ENCODE measurements at places on chromosomes 16 and 17. TPM values are rescaled to one million over a fixed set of nuclear protein-coding genes. Genes with fewer than 3 reads are reported as not detected.

Gene ZP2
- not detected for polyA plus RNA-seq

DNA sequence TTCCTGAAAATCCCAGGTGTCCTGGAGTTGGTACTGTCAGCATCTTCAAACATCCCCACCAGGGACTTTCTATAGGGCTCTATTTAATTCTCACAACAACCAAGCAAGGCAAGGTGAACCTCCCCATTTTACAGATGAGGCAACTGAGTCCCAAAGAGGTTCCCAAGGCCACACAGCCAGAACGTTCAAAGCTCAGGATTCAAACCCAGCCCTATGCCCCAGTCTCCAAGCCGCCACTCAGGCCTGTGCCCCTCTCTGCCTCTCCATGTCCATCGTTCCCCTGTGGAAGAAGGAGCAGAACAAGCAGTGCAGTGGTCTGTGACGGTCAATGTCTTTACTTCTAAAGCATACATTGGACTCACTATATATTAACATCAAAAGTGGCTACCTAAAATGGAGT is 6.1 kb downstream of the ZNF319 start:
- DNase-seq: no peak

DNA sequence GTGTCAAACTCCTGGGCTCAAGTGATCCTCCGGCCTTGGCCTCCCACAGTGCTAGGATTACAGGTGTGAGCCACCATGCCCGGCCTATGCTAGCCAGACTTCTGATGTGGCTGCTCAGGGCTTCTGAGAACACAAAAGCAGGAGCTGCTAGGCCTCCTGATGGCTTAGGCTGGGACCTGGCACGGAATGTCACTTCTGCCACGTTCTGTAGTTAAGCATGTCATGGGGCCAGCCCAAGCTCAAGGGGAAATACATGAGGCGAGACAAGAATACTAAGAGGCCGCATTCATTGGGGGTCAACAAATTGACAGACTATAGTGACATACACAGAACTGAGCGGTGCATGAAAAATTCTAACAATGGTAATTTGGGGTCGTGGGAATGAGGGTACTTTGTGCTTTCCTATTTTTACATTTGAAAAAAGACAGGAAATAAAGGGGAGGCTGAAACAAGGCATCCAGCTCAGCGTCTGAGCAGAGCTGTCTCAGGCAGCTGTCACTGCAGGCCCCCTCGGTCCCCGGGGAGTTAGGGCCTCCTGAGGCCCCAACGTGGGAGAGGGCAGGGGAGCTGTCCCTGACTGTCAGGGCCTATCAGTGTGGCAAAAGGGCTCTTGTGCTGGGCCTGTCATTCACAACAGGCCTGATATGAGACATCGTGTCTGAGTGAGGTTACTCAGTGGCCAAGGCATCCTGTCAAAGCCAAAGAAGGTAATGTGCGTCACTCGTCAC is 26.4 kb downstream of the CFAP20 start:
- no peak for DNase-seq

DNA sequence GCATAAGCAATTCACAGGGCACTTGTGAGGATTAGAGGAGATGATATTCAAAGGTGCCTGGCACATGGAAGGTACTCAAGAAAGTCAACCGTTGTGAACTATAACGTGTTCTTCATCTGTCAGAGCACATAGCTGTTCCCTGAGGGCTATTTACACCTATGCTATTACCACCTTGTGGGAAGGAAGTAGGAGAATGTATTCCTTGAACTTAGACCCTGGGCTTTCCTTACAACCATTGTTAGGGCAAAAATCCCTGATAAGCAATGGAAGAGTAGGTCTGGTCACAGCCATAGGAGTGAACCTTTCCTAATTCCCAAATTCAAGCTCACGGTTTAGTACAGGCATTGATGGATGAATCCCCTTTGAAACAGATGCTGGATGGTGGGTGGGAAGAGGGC is 188.6 kb downstream of the HAPSTR1 start:
- no peak for DNase-seq

Gene PRR35
- polyA plus RNA-seq: not detected

GRCh38 chr17:47898241-47898640 is 2.2 kb downstream of the SP2 start:
- no peak for DNase-seq

GRCh38 chr16:87778476-87778829 is 12.7 kb upstream of the KLHDC4 start:
- DNase-seq: no peak

GRCh38 chr16:78740269-78740668 is 640.8 kb downstream of the WWOX start:
- no peak for DNase-seq

- no peak for DNase-seq
Observed at GRCh38 chr17:40937384-40937819, at the start of gene KRT23. Gene KRT23, minus strand, starts transcription at chr17:40937646. Its CDS starts 1,043 bp downstream, at chr17:40936603.

Gene CES4A
- 3.6 TPM for polyA plus RNA-seq

GRCh38 chr16:46618516-46618915 is 2.7 kb downstream of the SHCBP1 start:
- no peak for DNase-seq

DNA sequence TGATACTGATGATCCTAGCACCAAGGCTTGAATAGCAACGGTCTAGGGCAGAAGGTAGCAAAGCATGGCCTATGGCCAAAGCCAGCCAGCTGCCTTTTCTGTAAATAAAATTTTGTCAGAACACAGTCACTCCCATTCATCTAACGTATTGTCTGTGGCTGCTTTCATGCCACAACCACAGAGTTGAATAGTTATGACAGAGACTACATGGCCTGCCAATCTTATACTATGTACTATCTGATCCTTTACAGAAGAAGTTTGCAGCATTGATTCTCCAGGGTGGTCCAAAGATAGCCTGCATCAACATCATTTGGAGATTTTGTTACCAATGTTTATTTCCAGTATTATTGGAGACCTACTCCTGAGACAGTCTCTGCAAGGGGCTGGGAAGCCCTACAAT is 19.9 kb upstream of the MMD start:
- DNase-seq: no peak

Gene CCL4
- polyA plus RNA-seq: not detected

Gene PRSS8
- polyA plus RNA-seq: not detected

Gene TMEM235
- polyA plus RNA-seq: not detected

GRCh38 chr17:73267648-73268537 is 6.2 kb upstream of the CPSF4L start:
- no peak for DNase-seq

Gene PYY
- polyA plus RNA-seq: not detected

Gene CACNG1
- polyA plus RNA-seq: not detected

Gene TBC1D28
- polyA plus RNA-seq: not detected

DNA sequence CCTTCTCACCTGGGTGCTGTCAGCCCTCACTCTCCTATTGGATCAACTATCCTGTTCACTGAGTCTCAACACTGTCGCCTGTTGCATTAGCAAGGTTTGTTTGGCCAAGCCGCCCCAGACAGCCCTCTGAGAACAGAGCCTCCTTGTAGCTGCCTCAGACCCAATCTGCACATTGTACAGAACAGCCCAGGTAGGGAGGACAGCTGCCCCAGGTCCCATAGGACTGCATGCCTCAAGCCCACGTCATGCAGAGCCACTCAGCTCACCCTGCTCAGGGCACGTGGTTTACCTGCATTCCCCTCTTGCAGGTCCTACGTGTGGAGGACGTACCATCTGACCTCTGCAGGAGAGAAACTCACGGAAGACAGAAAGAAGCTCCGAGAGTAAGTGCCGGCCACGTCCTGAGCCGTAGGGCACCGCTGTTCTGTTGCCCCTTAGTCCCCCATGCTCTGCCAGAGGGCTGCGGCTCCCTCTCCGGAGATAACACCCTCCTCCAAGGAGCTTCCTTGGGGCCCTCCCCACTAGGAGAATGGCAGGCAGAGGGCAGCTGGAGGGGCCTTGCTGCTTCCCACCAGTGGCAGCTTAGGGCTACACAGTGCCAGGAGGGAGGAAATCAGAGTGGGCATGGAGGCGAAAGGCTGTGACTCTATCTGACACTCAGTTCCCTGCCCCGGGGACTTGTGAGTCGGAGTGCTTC is 2.8 kb downstream of the SNRNP25 start:
- DNase-seq: no peak

Gene RPGRIP1L
- 8.3 TPM for polyA plus RNA-seq

GRCh38 chr16:1311738-1312466 is 2.5 kb downstream of the UBE2I start:
- DNase-seq: no peak

Gene PHOSPHO1
- polyA plus RNA-seq: 0.07 TPM

Gene DCUN1D3
- 10.9 TPM for polyA plus RNA-seq

DNA sequence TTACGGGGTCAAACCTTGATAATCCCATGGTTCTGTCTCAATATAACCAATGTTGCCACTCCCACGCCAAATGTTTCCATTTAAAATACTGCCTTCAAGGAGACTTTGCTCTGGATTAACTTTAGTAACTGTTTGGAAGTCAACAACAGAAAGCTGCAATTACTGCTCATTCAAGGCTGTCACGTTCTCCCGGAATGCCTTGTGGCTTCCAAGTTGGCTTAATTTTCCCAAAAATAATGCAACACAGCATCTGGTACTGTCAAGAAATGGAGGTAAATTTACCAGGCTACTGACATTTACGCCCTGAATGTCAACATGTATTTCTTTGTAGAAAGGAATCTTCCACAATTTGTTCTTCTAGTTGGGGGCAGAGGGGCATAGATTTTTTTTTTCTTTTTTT is 38.2 kb downstream of the GPRC5B start:
- DNase-seq: no peak

DNA sequence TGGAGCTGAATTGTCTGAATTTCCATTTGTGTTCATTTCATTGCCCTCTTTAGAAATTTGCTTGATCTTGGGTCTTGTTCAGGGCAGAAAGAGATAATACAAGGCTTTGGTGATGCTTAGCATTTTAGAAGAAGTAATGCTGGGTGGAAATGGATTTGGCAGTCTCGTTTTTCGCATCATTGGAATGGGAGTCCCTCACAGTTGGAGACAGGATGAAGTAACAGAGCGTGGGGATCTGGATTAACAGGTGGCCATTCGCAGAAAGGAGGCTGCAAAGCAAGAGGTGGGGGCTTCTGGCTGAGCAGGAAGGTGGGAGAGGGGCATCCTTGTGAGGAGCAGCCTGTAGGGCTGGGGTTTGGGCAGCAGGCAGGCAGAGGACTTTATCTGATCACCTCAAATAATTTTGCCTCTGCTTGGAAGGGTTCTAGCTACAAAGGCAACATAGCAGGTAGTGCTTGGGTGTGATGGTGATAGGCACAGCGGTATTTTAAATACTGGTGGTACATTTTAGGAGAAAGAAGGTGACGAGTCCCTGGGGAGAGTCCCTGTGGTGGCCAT is 17.0 kb downstream of the KSR1 start:
- DNase-seq: no peak

- DNase-seq: no peak
Observed at GRCh38 chr16:13528691-13529090, 391.3 kb upstream of the ERCC4 start.

DNA sequence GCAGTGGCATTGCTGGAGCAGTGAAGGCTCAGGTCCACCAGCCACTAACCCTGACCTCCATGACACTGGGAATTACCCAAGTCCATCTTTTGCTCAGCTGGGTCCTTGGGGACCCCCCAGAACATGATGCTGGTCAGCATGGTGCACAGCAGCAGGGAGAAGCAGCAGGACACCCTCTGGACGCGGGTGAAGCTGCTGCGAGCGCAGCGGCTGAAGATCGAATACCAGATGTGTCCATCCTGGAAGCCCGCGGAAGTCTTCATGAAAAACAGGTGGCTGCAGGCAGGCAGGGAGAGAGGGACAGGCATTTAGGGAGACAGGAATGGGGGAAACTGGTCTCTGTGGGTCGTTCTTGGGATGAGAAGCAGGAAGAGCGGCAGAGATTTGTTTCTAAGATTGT is 53.4 kb upstream of the GCSH start:
- DNase-seq: no peak

- no peak for DNase-seq
Observed at GRCh38 chr16:83115491-83116232, 488.9 kb downstream of the CDH13 start.

Gene TNK1
- polyA plus RNA-seq: 2.2 TPM

DNA sequence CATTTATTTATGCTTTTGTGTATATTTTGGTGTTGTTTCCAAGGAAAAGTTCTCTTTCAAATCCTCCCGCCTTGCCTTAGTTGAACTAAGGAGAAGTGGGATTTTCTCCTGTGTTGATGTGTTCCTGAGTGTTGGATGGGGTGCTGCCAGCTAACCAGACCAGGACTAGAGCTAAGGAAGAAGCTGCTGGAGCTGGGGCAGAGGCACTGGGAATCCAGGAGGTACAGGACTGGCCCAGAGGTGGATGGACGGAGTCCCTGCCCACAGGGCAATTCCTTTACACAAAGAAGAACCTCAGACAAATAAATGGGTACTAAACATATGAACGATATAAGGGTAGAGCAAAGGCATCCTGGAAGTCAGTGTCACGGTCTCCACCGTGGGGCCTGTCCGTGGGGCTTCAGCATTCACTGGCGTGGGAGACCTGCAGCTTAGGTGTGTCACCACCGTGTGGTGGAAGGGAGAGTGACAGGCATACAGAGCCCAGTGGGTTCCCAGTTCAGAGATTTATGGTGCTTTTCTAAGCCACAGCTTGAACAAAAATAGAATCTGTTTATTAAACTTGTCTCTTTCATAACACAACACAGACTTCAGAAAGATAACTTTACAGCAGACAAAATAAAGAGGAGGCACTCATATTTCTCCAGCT is 270.7 kb downstream of the NTN1 start:
- no peak for DNase-seq

- no peak for DNase-seq
Observed at GRCh38 chr16:4293822-4294457, 21.1 kb upstream of the TFAP4 start.

Gene HES7
- polyA plus RNA-seq: not detected

Gene TBC1D3H
- not detected for polyA plus RNA-seq

GRCh38 chr16:46787909-46788308 is 39.8 kb upstream of the MYLK3 start:
- no peak for DNase-seq

GRCh38 chr16:5022521-5022920 is 11.2 kb downstream of the NAGPA start:
- no peak for DNase-seq

Gene ZNF771
- polyA plus RNA-seq: 7.9 TPM

DNA sequence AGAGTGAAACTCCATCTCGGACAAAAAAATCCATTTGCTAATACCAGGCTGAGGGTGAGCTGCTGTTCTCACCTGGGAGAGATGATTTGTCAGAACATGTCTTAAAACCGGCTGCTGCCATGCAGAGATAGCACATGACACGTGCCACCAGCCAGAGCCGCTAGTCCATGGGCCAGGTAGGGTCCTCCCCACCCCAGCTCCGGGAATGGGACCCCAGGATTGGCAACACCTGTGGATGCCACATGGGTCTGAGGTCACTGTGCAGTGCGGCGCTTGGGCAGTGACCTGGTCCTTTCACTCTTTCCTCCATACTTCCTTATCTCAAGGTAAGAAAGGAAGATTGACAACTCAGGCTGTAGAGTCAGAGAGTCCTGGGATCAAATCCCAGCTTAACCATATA is 393.3 kb upstream of the TNRC6C start:
- DNase-seq: no peak

Gene RGS11
- polyA plus RNA-seq: 2.2 TPM

Measured in BJ (cell line).